ENCODE measurements at places on chromosomes 7 and 10.

- no peak for DNase-seq
Measured at GRCh38 chr10:102770792-102771191, 27.0 kb downstream of the WBP1L start.

DNA sequence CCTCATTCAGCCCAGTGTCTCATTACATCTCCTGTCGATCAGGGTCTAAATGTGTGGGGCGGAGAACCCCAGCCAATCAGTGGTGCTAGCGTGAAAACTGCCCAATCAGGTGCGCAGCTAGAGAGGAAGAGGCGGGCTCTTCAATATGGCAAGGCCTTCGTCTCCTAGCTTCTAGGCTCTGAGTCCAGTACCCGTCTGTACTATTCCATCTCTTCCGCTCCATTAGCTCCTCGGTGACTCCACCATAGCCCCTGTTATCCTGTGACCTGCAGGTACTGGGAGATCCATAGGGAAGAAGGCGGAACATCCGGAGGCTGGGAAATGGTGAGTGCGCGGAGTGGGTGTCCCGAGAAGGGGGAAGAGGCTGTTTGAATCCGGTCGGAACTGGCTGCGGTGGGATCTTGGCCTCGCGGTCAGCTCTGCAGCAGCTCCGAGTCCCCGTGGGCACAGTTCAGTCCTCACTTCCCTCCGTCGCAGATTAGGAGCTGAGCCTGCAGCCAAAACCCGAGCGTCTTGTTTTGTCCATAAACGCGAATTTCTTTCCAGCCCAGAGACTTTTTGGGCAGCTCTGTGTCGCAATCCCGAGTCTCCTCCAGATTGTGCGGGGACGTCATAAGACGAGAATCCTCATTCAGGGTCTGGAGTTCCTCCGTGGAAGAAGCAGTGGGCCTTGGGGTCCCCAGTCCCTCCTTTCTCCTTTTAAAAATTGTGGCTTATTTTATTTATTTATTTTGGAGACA, at the start of gene ZNF727:
TSS of gene ZNF727 (plus strand) at position 134 of the 740 bp plus-strand sequence. CDS start at position 322, 188 bp downstream.
- no peak for DNase-seq

- DNase-seq = no peak
Measured at GRCh38 chr10:102643336-102644065, 778 bp upstream of the TRIM8 start.

- DNase-seq = peak; percentile 28
Measured at GRCh38 chr7:100516135-100516812, 22.7 kb upstream of the AGFG2 start.

- no peak for DNase-seq
Measured at GRCh38 chr7:102439963-102440795, 6.8 kb downstream of the ORAI2 start.

GRCh38 chr10:35445150-35445884, 109.0 kb downstream of the CCNY start:
- no peak for DNase-seq

- DNase-seq = no peak
Measured at GRCh38 chr7:119415682-119416081, 857.3 kb upstream of the KCND2 start.

DNA sequence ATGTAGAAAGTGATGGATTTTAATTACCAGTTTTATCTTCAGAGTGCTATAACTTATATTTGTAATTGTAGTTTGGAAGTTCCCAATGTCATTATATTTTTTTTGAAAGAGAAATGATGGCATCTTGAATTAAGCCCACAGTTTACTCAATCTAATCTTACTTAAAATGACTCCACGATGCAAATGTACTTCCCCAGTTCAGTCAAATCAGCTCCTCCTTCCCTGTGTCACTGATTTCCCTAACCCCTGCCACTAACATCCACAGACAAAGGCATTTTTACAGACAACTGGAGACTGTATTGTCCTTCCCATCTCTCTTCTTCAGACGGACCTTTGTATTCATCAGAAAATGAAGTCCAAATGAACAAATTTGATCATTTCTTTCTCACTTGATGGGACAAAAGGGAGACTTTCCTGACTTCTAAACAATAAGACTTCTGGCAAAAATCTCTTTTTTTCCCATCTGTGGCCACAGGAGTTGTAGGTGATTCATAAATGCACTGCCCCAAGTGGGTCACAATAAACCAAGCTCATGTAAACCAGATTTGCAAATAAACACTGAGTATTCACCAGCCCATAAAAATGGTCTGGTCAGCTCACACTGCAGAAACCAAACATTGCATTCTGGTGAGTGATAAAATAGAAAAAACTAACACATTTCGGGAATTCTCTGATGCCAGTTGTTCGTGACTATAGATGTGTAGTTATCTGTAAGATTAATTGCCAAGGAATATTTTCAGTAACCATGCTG, 162.9 kb downstream of the FANK1 start:
- no peak for DNase-seq

- no peak for DNase-seq
Measured at GRCh38 chr7:45882465-45882810, 5.8 kb upstream of the IGFBP1 start.

DNA sequence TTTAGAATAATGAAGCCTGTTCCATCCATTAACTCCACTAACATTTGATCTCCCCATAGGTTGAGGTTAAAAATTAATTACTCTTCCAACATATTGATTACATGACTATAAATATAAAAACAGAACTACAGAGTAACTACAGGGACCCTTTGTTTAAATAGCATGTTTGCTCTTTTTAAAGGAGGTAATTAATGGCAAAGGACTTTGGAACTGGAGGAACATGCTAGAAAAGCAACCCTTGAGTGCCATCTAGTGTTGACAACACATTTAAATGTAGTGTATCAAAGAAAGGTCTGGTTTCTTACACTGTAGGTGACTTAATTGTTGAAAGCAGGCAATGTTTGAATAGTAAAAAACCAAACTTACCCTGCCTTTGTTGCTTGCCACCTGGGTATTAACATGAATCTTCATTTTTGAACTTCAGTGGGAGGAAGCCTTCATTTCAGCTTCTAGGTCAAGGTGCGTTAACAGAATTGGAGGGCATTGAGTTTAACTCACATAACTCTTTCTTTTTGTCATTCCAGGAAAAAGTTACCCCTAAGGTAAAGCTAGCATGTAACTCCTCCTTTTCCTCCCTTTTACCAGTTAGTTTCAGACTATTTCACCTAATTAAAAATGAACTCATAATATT, 52.6 kb upstream of the CAPZA2 start:
- DNase-seq = peak; percentile 86

DNA sequence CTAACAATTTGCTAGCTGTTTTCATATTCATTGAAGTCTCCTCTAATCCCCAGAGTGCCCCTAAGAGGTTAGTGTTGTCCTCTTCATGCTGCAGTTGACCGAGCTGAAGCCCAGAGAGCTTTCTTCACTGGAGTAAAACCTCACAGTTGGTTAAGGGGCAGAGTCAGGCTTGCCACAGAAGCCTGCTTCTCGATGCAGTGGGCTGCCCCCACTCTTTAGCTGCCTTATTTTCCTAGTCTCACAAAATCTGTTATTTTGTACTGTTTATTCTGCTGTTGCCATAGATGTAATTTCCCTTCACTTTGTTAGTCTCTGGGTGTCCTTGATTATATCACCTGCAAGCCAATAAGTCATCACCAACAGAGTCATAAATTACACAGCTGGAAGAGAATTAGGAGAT, 56.3 kb upstream of the ZPBP start:
- DNase-seq = no peak

DNA sequence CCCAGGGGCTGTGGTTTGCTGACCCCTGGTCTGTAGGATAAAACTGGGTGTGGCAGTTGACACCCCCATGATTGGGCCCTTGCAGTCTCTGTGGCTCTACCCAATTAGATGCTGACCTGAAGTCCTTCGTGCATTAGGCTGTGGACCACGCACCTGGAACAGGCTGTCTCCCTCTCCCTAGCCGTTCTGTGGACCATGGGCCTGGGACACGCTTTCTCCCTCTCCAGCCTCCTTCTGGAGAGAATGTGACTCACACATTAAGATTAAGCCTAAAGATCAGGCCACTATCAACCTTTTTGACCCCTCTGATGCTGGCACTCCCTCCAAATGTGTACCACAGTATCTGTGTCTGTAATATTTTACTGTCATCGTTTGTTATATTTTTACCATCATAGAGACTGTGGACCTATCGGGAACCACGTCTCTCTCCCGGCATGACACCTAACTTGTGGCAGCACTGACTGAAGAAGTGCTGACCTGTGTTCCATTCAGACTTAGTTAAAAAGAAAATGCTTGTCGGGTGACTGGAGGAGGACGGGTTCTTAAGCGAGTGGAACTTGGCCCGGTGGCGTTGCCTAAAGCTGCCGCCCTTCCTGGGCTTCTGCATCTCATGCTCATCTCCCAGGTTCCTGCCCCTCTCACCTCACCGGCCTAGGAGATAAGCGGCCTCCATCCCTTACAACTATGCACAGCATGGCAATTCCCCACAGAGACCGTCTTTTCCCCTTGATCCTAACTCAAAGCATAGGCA, 92.8 kb downstream of the WDR37 start:
- DNase-seq = no peak
